MG63 (cell line): ENCODE measurements at places on chromosomes 16 and 17. TPM values are rescaled to one million over a fixed set of nuclear protein-coding genes. Genes with fewer than 3 reads are reported as not detected.

Gene CCDC92B
- not detected in 2 replicates for total RNA-seq

Gene CD300A
- total RNA-seq = not detected in 2 replicates

Gene RNF43
- total RNA-seq = not detected in 2 replicates

Gene ITGAD
- not detected in 2 replicates for total RNA-seq

Gene FOXN1
- not detected in 2 replicates for total RNA-seq

Gene METTL22
- total RNA-seq = 27.4 and 30.4 TPM in 2 replicates

Gene RHBDL1
- total RNA-seq = 0.16 TPM in 1 of 2 replicates, not detected in the other

Gene MYH8
- not detected in 2 replicates for total RNA-seq

Gene LAT
- total RNA-seq = not detected in 2 replicates

Gene CHD9NB
- 0.27 and 2.6 TPM in 2 replicates for total RNA-seq

Gene KRTAP9-9
- not detected in 2 replicates for total RNA-seq

Gene UQCRC2
- total RNA-seq = 67.6 and 69.0 TPM in 2 replicates
